ENCODE measurements at places on chromosomes 4 and X. TPM values are rescaled to one million over a fixed set of nuclear protein-coding genes. Genes with fewer than 3 reads are reported as not detected.

The NXF2 gene
- polyA plus RNA-seq = not detected

The EMD gene
- polyA plus RNA-seq = 44.9 TPM

The HPGD gene
- 6.4 TPM for polyA plus RNA-seq

The NAT8L gene
- polyA plus RNA-seq = 1.7 TPM

The LONRF3 gene
- polyA plus RNA-seq = 2.1 TPM

The DGKK gene
- 0.03 TPM for polyA plus RNA-seq

The RTL3 gene
- polyA plus RNA-seq = 2.0 TPM

The ALAS2 gene
- 7.9 TPM for polyA plus RNA-seq

The CT45A3 gene
- 0.28 TPM for polyA plus RNA-seq

The KDR gene
- 53.6 TPM for polyA plus RNA-seq

The DNAAF6 gene
- not detected for polyA plus RNA-seq

The SCD5 gene
- polyA plus RNA-seq = 15.9 TPM

The SMIM31 gene
- polyA plus RNA-seq = 0.06 TPM

The SHROOM4 gene
- polyA plus RNA-seq = 4.1 TPM

The PNPLA4 gene
- polyA plus RNA-seq = 13.9 TPM

The RAB41 gene
- 0.36 TPM for polyA plus RNA-seq
